ENCODE measurements at places on chromosomes 1 and 21. TPM values are rescaled to one million over a fixed set of nuclear protein-coding genes. Genes with fewer than 3 reads are reported as not detected.

- DNase-seq = no peak
Observed at GRCh38 chr21:14120091-14120734, 90.5 kb downstream of the LIPI start.

DNA sequence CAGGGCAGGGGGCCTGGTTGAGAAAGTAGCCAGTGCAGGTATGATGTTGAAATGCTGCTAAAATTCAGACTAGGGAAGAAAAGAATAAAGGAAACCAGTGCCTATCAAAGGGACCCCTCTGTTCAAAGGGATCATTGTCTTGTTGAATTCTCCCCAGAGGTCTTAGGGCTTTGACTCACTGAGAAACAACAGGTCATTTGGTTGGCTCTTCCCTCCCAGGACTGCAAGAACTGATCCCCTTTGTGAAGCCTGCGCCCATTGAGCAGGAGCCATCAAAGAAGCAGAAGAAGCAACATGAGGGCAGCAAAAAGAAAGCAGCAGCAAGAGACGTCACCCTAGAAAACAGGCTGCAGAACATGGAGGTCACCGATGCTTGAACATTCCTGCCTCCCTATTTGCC lies 11.8 kb upstream of the CELSR2 start:
- DNase-seq = no peak

DNA sequence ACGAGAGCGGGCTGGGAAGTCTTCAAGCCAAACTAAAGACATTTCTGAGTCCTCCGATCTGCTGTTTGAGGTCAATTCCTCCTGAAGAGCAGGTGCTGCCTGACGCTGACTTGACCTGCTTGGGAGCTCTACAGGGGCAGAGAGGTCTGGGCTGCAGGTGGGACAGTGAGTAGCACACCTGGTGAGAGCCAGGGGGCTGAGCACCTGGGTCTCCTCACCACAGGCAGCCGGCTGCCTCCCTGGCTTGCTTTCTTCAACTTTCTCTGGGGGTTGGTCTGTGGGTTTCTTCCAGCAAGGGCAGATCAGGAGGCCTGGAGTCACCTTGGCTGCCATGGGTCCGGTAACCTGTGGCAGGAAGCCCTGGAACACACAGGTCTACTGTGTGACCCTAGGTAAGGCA lies 107.4 kb upstream of the EDN2 start:
- DNase-seq = peak; percentile 69

- no peak for DNase-seq
Observed at GRCh38 chr1:47569681-47570470, 132.0 kb downstream of the FOXD2 start.

GRCh38 chr1:92975551-92976232 lies 14.4 kb upstream of the DIPK1A start:
- DNase-seq = no peak

DNA sequence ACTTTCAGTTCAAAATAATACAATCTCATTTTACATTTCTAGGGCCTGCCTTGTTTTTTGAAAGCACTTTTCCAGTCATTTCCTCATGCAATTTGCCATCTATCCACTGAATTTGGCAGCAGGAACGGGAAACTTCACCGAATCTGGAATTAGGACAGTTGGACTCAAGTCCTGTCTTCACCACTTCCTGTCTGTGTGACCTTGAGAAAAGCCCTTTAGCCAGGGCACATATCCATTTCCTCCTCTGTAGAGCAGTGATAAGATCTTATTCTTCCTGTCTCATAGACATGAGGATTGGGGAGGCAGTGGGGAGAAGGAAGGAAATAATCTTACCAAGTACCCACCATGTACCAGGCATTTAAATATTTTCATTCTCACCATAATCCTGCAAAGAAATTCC lies 12.0 kb downstream of the VAV3 start:
- DNase-seq = no peak

DNA sequence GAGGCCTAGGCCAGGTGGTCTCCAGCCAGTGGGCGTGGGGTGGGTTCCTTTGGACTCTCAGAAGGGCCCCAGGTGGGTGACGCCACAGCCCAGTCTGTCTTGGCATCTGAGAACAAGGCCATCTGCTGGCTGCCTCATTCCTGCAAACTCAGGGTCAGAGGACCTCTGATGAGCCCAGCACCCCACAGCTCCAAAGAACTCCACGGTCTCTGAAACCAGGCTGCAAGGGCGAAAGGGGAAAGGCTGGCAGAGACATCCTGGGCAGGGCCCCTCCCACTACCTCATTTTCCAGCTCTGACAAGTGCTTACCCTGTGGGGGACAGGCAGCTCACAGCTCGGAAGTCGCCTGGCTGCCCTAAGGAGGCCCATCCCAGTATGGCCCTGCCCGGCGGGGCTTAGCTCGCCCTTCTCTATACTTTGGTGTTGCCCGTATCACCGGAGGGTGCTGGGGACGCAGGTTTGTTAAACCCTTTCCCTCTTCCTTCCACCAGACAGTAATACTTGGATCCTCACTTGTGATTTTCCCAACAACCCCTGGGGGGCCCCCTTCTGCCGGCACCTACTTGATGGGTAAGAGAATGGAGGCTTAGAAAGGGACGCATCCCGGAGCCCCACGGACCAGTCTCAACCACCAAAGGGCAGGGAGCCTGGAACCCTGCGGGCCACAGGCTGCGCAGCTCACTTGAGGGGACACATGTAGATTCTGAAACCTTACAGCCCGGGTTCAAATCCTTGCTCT lies 10.9 kb upstream of the EDN2 start:
- no peak for DNase-seq

- no peak for DNase-seq
Observed at GRCh38 chr1:12397462-12398450, 167.9 kb downstream of the VPS13D start.

GRCh38 chr1:185929776-185930175 lies 195.6 kb downstream of the HMCN1 start:
- no peak for DNase-seq

DNA sequence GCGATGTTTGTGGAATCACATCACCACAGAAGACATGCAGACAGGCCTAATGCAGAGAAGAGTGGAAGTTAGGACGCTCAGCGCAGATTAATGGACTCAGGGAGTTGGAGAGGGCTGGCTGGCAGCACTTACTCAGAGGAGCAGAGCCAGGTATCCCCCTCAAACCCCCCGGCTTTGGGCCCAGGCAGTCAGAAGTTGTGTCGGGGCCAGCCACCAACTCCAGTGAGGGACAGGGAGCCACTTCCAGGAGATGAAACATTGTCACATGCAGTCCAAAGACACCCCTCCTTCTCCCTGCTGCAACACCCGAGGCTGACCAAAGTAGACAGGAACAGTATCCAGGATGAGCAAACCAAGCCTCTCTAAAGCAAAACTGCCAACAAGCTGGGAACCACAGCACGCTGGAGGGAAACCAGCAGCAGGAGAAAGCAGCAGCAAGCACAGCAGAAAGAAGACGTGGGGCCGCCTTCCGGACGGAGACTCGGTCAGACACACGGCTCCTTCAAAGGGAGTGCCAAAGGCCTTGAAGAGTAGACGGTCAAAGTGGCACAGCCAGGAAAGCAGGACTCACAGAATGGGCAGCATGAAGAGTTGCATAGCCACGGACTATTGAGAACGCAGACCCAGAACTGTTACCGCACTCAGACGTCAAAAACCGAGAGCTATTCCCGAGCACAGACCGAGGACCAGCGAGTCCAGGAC lies 149.3 kb downstream of the PCBP3 start:
- DNase-seq = no peak

GRCh38 chr1:160711602-160712311 lies at the start of gene CD48:
Gene CD48 (minus strand): TSS chr1:160711822. CDS start chr1:160711763, 59 bp downstream.
- DNase-seq = no peak

DNA sequence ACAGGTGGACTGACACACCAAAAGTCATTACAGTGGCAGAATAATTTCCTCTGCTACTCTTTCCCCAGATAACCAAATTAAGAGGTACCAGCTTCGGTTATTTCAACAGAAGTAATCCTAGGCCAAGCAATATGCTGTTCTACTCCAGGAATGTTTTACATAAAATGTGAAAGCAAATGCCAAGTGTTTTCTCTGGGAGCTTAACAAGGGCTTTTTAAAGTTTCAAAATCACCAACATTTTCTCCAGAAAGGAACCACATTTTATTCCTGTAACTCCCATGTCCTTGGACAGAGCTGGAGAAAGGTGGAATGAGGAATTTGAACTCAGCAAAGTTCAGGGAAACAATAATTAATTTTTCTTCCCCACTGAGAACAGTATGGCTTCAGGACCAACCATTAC lies 27.2 kb downstream of the CNN3 start:
- DNase-seq = no peak

- peak; percentile 80 for DNase-seq
Observed at GRCh38 chr1:160801836-160802580, 6.0 kb downstream of the LY9 start.

- DNase-seq = no peak
Observed at GRCh38 chr1:43304771-43305300, 4.1 kb downstream of the TIE1 start.

DNA sequence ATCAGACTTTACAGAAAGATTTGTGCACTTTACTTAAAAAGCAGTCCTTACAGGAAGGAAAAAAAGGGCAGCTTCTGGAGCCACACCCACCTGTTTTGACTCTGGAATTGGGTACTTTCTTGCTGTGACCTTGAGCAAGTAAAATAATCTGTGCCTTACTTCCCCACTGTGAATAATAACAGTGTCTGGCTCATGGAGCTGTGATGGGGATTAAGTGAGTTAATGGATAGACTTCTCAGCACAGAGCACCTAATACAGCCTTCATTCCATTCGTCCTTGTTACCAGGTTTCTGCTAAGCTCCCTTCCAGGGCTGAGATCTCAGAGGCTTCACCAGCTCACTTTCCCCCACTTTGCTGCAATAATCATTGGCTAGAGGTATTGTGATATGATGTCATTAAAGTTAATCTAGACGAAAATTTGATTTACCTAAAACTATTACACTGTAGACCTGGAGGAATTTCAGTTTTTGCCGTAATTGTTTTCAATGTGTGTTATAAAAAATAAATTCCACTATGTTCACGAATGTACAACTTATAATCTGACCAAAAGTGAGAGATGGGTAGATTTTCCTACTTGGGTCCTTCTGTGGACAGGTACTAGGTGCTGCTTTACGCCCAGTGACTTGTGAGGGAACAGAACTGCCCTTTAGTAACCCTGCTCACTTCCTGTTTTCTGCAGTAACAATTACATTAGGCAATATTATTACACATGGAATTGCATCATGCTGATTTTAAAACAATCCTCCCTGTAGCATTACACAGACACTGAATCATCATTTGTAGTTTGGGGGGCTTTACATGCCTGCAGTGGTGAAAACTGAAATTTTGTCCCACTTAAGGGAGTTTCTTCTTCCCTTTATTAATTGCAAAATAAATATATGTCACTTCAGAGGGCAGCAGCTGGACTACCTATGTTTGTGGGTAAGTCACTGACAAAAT lies 19.7 kb upstream of the ABCG1 start:
- DNase-seq = no peak

DNA sequence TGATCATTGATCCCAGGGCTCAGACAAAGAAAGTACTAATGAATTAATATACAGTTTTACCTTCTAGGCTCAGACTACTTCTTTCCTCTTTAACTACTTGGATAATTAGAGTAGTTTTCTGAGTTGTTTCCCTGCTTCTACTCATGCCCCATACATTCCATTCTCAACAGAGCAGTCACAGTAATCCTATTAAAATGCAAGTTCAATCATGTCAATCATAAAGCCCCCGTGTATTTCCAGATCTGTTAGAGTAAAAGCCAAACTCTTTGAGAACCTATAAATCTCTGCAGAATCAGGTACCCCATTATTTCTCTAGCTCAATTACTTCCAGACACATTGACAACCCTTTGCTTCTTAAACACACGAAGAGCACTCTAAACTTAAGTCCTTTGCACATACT lies 242.1 kb upstream of the PRMT6 start:
- no peak for DNase-seq

DNA sequence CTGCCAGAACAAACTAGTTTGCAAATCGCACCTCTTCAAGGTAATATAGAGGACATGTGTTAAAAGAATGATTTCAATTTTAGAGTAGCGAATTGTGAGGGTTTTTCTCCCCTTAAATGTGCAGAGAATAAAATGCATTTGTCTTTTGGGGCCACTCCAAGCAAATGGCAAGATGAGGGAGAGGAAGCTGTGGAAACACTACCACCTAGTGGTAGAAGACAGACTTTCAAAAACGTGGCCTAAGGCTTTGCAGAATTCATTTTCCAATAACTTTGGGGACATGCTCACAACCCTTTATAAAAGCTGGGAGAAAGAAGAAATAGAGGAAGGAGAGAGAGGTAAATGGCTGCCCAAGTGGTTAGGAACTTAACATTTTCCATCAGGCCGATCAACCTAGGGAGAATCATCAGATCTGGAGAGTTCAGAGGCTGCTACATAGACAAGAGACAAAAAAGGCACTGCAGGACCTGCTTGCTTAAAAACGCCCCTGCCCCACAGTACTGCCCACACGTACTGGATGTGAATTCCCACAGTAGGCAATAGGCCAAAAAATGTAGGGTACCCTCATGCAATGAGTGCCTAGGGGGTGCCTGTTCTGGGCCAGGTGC lies 15.7 kb upstream of the RCAN1 start:
- no peak for DNase-seq

GRCh38 chr1:25896266-25896665 lies 10.0 kb downstream of the STMN1 start:
- DNase-seq = no peak

DNA sequence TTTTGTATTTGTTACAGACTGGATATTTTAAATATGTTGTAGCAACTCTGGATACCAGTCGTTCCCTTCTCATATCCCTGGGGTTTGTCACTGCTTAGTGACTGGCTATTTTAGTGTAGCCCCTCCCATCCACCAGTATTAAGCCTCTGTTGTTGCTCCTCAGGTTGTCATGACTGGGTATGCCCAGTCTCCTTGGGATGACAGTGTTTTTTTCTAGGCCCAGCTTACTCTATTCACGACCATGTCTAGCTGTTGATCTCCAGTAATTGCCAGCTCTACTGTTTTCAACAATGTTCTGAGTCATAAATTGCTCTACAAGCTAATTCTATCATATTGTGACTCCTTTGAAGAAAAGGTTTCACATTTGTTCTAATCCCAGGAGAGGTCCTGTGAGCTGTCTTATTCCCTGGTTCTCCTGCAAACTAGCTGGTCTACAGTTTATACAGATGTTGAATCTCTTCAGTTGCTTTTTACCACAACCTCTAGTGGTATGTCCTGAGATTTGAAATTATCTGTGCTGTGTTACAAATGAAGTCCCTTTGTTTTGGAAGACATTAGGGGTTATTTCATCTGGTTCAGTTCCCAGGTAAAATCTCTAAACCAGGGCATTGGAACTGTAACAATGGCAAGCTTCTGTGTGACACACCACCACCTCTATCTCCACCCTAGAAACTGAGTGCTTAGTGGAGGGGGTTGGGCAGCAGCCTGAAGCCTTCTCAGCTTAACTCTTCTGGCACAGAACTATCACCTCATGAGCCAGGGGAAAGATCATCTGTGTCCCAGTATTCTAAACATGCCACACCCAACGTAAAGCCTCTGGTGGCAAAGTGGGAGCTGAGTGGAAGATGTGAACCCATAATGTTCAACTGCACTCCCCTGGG lies 124.6 kb downstream of the TRIM33 start:
- DNase-seq = no peak

Gene C1orf185
- total RNA-seq = not detected

Gene CFHR2
- not detected for total RNA-seq

Gene KISS1
- total RNA-seq = not detected

Gene FCMR
- total RNA-seq = not detected

Gene TMEM125
- total RNA-seq = not detected

Gene RALGPS2
- 6.5 TPM for total RNA-seq
